ENCODE measurements at places on chromosomes 16 and 17.

GRCh38 chr17:3979290-3979611 is 15.0 kb upstream of the ATP2A3 start:
- no peak for DNase-seq

GRCh38 chr16:88387941-88388627 is 5.3 kb downstream of the ZNF469 start:
- peak; percentile 35 for DNase-seq

DNA sequence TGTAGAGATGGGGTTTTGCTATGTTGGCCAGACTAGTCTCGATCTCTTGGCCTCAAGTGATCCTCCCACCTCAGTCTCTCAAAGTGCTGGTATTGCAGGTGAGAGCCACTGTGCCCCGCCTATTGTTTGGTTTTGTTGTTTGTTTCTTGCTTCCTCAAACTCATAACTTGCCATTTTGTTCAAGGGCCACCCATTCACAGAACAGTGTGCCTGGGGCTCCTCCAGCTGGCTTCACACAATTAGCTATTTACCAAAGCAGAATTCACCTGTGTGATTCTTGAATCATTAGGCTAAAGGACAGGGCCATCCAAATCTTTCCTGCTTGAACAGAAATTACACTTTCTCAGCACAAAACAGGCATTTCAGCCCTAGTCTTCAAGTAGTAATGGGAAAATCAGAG is 7.2 kb downstream of the ABHD15 start:
- DNase-seq = no peak

DNA sequence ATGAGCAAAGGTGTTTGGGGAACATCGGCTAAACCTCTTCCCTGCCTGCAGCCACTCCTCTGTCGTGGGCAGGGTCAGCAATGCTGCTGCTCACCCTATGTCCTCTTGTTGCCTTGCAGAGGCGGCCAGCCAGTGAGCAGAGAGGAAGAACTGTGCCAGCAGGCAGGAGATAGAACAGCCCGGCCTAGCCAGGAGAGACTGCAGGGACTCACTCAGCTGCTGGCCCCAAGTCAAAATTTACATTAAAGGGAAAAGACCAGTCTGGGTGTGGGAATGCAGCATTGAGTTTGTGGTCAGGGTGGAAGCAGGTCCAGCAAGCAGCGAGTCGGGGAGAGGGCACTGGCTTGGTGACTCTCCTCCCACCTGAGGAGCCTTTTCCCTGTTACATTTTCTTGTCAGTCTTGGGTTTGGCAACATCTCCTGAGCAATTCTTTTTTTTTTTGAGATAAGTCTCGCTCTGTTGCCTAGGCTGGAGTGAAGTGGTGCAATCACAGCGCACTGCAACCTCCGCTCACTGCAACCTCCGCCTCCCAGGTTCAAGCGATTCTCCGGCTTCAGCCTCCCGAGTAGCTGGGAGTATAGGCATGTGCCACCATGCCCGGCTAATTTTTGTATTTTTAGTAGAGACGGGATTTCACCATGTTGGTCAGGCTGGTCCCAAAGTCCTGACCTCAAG is 22.7 kb downstream of the LIG3 start:
- no peak for DNase-seq

DNA sequence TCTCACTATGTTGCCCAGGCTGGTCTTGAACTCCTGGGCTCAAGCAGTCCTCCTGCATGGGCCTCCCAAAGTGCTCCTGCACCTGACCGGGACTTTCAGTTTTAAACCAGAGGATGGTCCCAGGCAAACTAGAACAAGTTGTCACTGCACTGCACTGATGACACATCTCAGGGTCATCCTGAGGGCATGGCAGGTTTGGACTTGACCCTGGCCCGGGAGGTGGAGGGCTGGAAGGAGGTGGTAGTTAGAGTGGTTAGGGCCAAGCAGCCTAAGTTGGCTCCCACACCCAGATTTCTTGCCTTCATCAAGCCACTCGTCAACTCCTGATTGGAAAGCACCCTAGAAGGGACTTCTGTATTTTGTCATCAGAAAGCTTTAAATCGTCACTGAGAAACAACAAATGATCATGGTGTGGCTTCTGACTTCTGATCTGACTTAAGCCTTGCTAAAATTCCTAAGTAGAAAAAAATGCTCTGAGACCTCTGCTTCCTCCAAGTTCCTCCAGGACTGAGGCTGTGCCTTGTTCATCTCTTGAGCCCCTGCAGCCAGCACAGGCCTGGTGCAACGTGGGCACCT is 43.5 kb downstream of the EMP2 start:
- no peak for DNase-seq
